ENCODE measurements at places on chromosomes 12 and 14.

GRCh38 chr14:81625343-81625742 is 91.7 kb upstream of the SEL1L start:
- DNase-seq, result peak; percentile 49

DNA sequence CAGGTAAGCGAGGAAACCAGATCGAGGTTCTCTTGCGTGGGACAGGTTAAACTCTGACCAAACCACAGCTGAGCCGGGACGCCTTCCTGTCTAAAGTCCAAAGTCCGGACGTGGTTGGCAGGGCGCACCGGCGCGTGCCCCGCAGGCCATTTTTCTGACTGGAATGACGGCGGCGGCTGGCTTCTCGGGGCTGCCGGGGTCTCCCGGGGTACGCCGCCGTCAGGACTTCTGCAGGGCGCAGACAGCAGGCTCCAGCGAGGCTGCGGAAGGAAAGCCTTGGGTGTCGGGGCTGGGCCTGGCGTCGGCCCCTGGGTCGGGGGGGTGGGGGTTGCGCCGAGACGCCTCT is 32.8 kb downstream of the MIA2 start:
- no peak for DNase-seq

GRCh38 chr14:96806836-96807235 is 9.7 kb downstream of the VRK1 start:
- no peak for DNase-seq

- no peak for DNase-seq
Measured at GRCh38 chr14:95481391-95482022, 34.9 kb downstream of the SYNE3 start.

GRCh38 chr12:65325183-65325582 is 46.7 kb downstream of the MSRB3 start:
- no peak for DNase-seq

DNA sequence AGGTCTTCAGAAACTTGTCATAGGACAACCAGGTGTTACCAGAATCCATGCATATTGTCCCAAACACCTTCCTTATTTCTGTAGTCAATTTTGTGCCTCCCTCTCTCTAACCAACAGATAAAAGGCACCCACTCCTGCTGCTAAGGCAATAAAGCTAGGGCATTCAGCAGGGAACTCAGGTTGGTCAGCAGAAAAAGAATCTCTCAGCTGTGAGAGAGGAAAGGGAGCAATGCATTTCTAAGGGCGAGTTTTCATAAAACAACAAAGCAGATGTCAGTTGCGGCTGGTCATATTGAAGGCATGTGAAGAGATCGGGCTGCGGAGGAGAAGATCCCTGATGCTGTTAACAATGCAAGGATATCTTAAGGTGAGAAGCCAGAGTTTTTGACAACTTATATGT is 7.4 kb upstream of the POU6F1 start:
- DNase-seq, result no peak

DNA sequence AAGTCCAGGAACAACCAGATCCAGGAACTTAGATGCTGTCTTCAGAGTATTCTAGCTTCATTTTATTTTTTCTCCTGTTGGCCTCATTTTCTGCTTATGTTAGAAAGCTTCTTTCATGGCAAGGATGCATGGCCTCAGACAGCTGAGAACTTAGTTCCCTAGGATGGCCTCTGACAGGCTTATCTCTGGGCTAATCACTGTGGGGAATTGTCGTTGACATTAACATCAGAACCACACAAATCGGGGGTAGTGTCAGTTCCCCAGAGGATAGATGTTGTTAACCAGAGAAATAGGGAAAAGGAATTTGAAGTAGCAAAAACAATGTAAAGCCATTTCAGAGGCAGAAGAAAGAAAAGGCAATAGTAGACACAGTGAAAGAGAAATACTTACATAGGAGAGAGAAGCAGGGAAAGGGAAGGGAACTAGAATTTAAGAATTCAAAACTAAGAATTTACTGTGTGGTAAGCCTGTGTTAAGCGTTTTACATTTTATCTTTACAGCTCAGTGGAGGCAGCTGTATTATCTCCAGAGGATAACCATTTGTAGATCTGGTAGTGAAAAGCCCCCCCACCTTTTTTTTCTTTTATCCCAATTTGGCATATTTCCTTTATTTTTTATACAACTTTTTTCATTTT is 21.8 kb downstream of the FUT8 start:
- DNase-seq, result no peak

DNA sequence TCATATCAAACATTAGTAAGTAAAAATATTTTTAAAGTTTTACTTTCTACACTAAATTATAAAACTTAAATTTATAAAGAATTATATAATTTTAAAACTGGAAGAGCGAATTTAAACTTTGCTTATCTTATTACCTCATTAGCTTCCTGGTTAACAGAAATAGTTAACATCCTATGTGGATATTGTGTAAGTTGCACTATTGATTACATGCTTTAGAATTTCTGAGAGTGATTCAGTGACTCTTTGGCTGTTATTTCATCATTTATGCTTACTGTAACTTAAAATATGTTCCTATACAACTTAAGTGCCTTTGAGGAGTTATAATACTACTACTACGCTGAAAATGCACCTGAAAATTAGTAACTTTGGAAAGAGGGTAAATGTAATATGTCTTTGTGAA is 101.4 kb downstream of the FOXA1 start:
- DNase-seq, result no peak

- no peak for DNase-seq
Measured at GRCh38 chr12:131603939-131604795, 106.7 kb upstream of the SFSWAP start.

GRCh38 chr12:5244513-5244972 is 187.4 kb upstream of the NTF3 start:
- no peak for DNase-seq

- DNase-seq, result no peak
Measured at GRCh38 chr12:11070999-11071398, 8.9 kb upstream of the TAS2R46 start.

DNA sequence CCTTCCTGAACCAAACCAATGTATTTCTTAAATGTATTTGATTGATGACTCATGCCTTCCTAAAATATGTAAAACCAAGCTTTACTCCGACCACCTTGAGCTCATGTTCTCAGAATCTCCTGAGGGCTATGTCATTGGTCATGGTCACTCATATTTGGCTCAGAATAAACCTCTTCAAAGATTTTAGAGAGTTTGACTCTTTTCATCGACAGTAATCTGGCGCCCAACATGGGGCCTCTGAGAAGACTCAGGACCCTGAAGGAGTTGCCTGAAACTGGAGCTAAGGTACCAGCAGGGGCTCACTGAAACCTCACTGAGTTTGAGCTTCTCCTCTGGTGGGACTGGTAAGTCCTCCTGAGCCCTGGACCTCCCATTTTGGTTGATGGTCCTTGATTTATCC is 17.2 kb upstream of the PSMC1 start:
- no peak for DNase-seq

- DNase-seq, result no peak
Measured at GRCh38 chr14:37272569-37272968, 74.8 kb downstream of the MIPOL1 start.

DNA sequence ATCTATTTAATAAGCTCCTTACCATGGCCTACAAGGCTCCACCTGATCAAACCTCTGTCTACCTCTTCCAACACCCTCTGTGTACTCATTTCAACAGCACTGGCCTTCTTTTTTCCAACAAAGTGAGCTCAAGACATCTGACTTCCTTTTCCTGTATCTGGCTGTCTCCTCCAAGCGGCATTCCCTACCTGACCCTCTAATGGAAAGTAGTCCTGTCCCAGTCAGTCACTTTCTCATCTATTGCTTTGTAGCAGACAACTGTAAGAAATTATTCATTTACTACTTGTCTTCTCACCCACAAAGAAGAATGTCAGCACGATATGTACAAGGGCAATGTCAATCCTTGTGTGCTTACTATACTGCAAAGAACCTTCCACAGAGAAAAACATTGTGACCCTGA is 149.6 kb downstream of the MED13L start:
- no peak for DNase-seq

- DNase-seq, result no peak
Measured at GRCh38 chr12:66624806-66625205, 54.1 kb downstream of the GRIP1 start.

DNA sequence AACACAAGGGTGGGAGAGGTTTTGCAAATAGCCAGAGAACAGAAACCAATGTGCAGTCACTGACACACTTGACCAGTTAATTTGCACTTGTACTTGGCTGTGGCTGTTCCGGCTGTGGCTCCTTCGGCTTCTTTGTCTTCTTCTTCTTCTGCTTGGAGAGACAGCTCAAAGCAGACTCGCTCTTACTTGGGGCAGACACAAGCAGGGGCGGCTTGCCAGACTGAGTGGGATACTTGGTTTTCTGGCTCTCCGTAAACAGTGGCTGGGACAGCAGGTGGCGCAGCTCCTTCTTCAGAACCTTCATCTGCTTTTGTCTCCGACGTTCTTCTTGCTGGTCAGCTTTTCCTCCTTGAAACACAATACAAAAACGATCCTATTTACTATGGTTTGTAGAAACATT is 25.0 kb downstream of the OTUB2 start:
- peak; percentile 43 for DNase-seq

DNA sequence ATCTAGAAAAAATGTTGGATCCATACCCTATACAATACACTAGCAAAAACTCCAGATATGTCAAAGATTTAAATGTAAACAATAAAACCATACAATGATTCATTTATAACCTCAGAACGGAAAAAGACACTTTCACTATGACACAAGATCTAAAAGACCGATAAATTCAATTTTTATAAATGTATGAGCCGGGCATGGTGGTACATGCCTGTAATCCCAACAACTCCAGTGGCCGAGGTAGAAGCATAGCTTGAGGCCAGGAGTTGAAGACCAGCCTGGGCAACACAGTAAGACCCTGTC is 2.5 kb upstream of the SOS2 start:
- DNase-seq, result no peak

DNA sequence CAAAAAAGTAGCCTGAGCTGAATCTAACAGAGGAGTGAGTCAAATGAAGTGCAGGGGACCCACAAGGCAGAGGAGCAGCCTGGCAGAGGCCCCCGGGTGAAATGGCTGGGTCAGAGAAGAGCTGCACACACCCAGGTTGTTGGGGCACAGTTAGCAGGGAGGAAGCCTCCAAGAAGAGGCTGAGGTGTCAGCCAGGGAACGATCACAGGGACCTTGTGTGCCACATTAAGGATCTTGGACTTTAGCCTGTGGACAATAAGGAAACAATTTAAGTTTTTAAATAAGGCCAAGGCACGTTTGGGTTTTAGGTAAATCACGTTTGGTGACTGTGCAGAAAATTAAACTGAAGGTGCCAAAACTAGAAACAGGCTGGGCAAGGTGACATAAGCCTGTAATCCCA is 35.1 kb downstream of the OR10P1 start:
- DNase-seq, result no peak

DNA sequence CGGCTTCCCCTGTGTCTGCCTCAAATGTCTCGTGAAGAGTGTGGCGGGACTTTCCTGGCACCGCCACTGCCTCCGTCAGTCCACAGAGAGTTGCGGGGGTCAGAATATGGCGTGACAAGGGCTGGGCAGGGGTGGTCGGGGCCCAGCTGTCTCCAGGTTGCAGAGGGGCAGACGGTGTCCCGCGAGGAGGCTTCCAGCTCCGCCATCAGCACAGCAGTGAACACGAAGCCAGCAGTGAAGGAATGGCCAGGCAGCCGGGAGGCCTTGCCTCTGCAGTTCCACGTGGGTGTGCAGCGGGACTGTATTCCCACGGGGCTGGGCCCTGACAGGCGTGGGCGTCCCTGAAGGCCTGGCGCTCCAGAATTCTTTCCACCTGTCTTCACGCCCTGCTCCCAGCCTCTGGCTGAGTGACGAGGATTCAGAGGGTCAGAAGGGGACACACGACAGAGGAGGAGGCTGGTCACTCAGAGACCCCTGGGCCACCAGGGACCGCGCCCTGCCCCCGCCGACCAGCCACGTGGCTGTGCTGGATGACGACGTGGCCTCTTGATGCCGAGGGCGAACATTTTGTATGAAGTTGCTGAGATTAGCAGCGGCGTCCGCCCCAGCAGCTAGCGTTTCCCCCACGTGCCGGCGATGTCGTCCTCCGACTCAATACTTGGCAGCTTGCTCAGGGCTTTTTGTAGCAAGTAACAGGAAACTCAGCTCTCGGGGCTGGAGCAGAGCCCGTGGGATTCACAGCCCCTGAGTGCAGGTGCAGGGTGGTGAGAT is 25.0 kb upstream of the GALNT9 start:
- no peak for DNase-seq

DNA sequence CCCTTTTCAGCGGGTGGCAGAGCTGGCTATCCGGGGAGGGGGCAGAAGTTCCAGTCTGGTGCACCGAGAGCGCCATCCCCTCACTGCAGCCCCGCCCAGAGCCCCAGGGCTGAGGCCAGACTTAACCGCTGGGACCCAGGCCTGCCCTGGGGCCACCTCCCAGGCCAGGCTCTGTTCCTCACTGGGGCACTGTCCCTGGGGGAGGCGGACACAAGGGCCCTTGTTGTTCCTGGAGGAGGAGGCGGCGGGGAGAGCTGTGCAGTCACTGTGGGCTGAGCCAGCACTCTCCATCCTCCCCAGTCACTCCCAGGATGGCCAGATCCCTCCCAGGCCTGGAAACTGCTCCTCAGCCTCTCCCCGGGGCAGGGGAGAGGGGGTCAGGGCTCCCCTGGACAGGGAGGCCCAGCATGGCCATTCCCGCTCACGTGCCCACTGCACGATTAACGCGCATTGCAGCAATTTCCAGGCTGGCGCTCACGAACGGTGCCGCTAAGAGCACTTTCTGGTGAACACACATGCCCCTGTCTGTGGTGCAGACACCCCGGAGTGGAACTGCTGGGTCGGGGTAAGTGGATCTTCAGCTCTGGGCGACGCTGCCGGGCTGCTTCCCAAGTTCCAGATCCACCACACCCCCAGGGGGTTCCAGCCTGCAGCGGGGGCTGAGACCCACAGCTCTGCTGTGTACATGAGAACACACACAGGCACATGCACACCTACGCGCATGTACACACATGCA is 89.8 kb upstream of the SFSWAP start:
- no peak for DNase-seq

DNA sequence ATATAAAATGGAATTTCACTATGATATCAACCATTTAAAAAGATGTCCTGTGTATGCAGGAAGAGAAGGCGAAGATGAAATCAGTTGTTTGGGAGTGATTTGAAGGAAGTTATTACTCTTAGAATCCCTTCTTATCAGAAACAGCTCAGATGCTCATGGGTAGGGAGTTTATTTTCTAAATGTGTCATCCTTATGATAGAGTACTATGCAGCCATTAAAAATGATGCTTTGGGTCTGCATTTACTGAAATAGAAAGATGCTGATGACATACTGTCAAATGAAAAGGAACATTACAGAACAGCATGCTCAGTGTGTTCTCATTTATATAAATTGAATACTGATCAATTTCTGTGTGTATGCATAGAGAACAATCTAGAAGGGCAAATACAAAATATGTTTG is 69.8 kb upstream of the MED13L start:
- DNase-seq, result no peak

GRCh38 chr14:61466249-61466904 is 145.0 kb downstream of the PRKCH start:
- no peak for DNase-seq

DNA sequence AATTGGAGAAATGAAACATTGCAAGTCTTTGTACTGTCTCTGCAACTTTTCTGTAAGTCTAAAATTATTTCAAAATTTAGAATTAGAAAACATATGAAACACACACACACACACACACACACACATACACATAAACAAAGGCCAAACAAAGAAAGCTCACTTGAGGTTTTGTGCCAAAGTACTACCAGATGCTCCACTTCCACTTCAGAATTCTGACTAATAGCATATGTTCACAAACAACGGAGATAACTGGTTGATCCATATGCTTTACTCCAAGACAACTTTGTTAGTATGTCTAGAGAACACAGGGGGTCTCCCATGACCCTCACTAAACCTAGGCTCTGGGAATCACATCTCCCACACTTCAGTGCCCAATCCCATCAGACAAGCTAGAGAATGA is 133.8 kb upstream of the CLEC14A start:
- DNase-seq, result no peak

GRCh38 chr14:83257466-83258439 is 1724.1 kb upstream of the SEL1L start:
- peak; percentile 71 for DNase-seq

Data from A673 (cell line).